CD4-positive, alpha-beta T cell treated with Interleukin-6 at 100 ng/mL for 8 hours (primary cell): ENCODE measurements at places on chromosomes 2 and 18.

DNA sequence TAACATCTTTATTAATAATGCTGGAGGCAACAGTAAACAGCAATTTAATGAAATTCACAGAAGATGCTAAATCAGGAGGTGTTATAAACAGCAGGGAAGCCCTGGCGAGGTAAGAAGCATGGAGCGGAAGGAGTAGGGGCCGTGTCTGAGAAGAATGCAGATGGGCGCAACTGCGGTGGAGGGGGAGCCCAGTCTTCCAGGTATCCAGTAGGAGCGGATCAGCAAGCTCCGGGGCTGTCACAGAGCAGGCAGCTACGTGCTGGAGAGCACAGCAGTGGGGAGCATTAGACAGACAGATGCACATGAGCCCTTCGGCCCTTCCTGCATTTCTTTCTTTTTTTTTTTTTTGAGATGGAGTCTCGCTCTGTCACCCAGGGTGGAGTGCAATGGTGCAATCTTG lies 82.3 kb downstream of the SH3RF3 start:
- no peak for DNase-seq

GRCh38 chr2:206647985-206648384 lies 5.7 kb downstream of the FAM237A start:
- DNase-seq = no peak

- peak; percentile 72 for DNase-seq
Measured at GRCh38 chr2:84888401-84889276, 7.8 kb upstream of the TRABD2A start.

- no peak for DNase-seq
Measured at GRCh38 chr2:190315273-190315672, 4.4 kb downstream of the HIBCH start.

DNA sequence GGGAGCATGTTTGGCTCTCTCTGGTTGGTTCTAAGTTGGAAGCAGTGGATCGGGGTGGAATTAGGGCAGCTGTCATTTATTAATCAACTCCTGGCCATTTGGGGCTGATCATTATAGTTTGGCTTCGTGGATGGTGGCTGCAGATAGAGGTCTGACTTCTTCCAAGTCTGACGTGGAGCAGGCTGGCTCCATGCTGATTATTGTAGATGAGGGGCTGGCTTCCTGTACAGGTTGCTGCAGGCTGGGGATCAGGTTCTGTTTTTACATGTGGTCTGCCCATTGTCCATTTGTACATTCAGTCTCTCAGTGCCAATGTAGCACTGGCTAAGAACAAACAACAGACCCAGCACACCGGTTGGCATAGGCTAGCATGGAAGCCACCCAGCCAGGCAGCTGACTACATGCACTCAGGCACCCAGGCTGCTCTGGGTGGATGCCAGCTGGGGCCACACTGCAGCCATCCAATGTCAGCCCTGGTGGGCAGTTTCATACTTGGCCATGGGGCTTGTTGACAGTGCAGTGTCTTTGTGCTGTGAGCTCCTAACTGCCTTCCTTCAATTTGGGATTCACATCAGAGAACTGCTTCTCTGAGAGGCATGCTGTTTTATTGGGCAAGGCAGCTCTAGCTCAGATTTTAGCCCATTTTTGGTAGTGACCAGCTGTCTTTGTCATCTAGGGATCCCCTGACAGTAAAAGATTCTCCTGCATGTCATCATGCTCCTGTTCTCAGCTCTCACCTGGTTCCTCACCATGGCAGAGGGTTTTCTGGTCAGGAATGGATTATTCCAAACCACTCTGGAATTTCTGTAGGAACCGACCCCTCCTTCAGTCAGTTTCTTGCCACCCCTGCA lies 25.4 kb downstream of the NPAS2 start:
- DNase-seq = no peak

- no peak for DNase-seq
Measured at GRCh38 chr2:133324150-133324561, 244.1 kb downstream of the NCKAP5 start.

- DNase-seq = no peak
Measured at GRCh38 chr2:99084256-99084655, 57.3 kb upstream of the C2orf15 start.

- DNase-seq = no peak
Measured at GRCh38 chr2:148826791-148827190, 48.2 kb upstream of the KIF5C start.

- DNase-seq = no peak
Measured at GRCh38 chr2:119846021-119846420, 86.3 kb downstream of the PTPN4 start.

GRCh38 chr2:128494307-128494639 lies 175.6 kb upstream of the HS6ST1 start:
- no peak for DNase-seq
